ENCODE measurements at places on chromosomes 2 and 18.
A peak's percentile ranks its signal among the peaks of the same experiment; 100 is the strongest.

DNA sequence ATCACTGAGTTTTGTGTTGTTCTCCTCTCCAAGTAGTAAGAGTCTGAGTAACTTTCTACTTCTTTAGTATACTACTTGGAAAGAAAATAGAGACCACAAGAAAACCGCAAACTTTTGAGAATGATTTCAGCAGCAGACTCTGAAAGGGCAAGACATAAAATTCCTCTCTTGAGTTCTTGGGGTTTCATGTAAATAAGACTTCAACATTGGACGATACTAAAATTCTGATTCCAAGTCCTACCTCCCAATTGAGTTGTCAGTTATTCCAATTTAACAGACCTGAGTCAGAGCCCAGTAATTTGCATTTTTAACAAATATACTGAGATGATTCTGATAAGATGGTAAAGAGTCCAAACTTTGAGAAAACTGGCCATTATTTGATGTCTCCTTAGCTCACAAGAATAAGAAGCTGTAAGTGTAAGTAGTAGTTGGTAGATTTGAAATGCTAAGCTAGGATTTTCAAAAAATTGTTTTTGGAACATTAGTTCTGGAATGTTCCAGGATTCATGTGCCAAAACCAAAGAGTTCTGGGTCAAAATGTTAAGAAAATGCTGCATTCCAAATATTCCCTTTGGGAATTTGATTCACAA is 261.6 kb upstream of the SPOPL start:
- DNase-seq = no peak

GRCh38 chr2:98800330-98801064 is 69.6 kb upstream of the MGAT4A start:
- no peak for DNase-seq

DNA sequence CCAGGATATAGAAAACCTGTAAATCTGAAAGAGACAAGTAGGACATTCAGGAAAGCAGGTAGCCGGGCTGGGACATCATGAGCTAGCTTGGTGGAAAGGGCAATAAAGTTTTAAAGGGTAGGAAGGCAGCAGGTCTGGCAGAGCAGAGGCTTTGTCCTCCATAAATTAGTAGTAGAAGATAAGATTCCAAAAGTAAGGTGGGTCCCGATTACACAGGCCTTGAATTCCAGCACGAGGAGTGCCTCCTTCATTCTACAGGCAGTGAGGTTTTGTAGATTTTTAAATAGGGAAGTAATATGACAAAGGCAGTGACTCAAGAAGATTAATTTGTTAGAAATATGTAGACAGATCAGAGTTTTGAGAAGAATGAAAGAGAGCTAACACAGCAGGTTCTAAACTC is 160.7 kb downstream of the DTNB start:
- DNase-seq = no peak

- DNase-seq = no peak
These were observed 76.6 kb upstream of the GPC1 start for GRCh38 chr2:240358821-240359397.

DNA sequence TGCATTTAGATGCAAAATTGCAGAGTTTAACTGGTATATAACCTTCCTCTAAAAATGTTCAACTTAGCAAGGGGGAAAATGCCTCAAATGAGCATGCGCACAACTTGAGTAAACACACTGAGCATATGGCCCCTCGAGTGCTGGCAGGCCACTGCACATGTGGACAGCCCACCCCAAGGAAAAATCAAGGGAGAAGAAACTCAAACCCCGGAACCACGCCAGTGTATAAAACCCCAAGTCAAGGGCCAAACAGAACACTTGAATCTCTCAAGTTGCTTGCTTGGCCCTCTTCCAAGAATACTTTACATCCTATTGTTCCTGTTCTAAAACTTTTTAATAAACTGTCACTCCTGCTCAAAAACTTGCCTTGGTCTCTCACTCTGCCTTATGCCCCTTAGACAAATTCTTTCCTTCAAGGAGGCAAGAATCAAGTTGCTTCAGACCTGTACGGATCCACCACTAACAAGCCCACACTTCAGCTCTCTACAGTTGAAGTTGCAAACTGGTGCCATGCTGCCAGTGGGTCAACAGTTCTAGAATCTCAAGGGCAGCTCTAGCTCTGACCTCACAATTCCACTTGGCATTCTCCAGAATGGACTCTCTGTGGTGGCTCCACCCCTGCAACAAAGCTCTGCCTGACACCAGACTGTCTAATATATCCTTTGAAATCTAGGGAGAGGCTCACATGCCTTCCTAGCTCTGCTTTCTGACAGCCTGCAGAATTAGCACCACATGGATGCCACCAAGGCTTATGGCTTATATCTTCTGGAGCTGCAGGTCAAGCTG is 38.9 kb downstream of the HIBCH start:
- no peak for DNase-seq

- no peak for DNase-seq
These were observed 552.4 kb downstream of the EPHA4 start for GRCh38 chr2:221019668-221020067.

GRCh38 chr18:6255116-6255705 is 159.5 kb downstream of the L3MBTL4 start:
- DNase-seq = no peak

- DNase-seq = no peak
These were observed 31.1 kb upstream of the CXCR4 start for GRCh38 chr2:136149011-136149410.

- no peak for DNase-seq
These were observed 31.0 kb downstream of the KIF1A start for GRCh38 chr2:240789051-240789453.

- DNase-seq = no peak
These were observed 9.5 kb upstream of the CNNM3 start for GRCh38 chr2:96806468-96807126.

GRCh38 chr2:76252704-76253103 is 542.0 kb upstream of the GCFC2 start:
- no peak for DNase-seq

DNA sequence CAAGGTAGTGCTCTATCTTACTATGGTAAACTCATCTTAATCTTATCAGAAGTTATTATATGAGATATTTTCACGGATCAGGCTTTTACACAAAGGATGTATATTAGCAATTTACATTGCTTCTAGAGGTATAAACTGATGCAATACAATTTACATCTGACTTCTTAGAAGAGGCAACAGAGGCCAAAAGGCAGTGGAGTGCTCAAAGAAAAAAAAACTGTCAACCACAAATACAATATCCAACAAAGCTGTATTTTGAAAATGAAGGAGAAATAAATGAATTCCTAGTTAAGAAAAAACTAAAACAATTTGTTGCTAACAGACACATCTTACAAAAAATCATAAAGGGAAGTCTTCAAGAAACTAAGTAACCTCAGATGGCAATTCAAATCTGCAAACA is 1031.5 kb upstream of the CNTNAP5 start:
- DNase-seq = no peak

- peak; percentile 49 for DNase-seq
These were observed 98.9 kb downstream of the PHLPP1 start for GRCh38 chr18:62814132-62814759.

DNA sequence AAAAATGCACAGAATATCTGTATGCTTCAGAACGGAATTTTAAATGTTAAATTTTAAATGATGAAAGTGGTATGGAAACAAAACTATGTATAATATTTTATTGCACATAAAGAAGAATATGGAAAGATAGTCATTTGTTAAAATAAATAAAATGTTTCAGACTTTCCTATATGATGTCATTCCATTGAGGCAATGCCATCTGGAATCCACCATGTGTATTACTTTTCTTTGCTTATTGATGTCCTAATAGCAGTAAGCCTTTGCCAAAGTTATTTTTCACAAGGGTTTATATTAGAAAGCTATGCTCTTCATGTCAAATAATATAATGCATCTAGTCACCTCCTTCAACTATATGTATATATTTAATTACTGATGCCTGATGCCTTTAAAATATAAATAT is 601.6 kb upstream of the PKDCC start:
- no peak for DNase-seq

GRCh38 chr2:85064927-85065577 is 68.1 kb upstream of the TCF7L1 start:
- DNase-seq = no peak

GRCh38 chr18:30489890-30490643 is 552.5 kb downstream of the DSC3 start:
- DNase-seq = no peak

All from D721Med (cell line).